ENCODE measurements at places on chromosomes 7 and 10.

DNA sequence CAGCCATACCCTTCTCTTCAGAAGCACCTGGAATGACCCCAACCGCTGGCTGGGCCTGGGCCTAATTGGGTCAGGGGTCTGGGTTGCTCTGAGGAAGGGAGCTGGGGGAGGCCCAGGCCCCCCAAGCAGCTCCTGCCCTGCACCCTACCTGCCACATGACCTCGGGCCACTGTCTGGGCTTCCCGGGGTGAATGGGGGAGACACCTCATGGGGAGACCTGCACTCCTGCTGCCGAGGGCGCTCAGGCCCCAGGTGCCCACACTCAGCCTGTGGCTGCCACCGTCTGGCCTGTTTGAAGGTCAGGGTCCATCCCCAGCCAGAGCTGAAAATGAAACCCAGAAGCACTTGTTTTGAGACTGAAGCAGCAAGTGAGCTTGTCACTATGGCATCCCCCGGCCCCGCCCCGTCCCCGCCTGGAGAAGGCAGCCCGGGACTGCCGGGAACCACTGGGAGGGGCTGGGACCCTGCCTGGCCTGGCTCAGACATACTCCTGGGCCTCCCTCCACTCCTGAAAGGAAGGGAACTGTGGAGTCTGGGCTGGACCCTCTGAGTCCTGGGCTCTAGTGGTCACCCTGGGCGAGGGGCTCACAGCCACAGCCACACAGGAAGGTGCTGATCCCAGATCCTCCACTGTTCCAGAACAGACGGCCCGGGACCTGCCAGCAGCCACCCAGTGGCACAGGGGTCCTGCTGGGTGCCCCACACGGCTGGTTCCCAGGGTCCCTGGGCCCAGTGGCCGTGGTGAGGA lies 7.4 kb upstream of the MICALL2 start:
- DNase-seq = no peak

GRCh38 chr10:100377830-100378229 lies 30.8 kb downstream of the SCD start:
- no peak for DNase-seq

DNA sequence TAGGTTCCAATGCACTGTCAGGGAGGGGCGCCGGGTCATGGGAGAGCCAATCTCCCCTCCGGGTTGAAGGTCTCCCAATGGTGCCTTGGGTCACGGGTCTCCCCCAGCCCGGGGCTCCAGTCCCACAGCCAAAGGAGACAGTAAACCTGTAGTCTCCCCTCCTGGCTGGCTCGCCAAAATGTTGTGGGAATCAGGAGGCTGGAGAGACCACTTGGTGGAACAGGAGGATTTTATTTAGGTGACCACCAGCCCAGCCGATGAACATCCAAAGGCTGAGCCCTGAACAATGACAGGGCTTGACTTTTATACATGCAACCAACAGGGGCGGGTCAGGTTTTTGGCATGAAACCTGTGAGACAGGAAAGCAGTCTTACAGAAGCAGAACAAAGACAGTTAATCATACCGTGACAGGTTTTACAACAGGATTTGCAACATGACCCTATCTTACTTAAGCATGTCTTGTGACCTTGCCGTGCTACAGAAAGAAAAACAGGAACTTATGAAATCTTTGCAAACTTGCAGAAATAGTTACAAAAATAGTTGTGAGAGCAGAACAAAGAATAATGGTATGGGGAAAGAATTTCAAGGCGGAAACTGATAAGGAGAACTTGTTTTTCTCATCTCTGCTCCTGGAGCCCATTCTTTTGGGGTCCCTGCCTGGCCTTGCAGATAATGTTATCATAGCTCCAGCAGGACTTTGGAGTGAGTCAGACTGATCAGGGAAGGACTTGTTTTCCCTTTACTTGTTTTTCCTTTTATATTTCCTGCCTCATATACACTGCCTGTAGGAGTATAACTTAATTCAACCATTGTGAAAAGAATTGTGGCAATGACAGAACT lies 7.1 kb downstream of the ERV3-1 start:
- peak; percentile 26 for DNase-seq

- DNase-seq = no peak
These were observed 238.7 kb downstream of the CDK14 start for GRCh38 chr7:90834771-90835170.

DNA sequence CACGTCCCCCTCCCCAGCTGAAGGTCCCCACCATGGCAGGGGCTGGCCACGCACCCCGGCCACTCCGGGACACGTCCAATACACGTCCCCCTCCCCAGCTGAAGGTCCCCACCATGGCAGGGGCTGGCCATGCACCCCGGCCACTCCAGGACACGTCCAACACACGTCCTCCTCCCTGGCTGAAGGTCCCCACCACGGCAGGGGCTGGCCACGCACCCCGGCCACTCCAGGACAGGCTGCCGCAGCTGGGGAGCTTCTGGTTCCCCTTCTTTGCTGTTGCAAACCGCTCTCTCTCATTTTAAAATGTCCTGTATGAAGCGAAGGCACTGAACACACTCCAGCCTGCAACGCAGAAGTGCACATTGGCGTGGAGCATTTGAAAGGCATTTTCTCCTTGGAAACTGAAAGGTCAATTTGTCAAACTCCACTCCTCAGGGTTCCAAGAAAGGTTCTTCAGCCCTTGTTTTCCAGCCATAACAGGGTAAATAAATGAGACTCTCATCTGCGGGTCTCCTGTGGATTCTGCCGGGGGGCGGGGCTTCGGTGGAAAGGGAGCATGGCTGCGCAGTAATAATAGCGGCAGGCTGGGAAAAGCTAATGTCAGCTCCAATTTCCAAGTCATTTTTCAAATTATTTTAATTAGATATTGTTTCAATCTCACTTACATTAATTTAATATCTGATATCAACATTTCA lies 580.3 kb downstream of the DNAJB6 start:
- no peak for DNase-seq

GRCh38 chr10:88840881-88841280 lies 10.8 kb downstream of the ANKRD22 start:
- no peak for DNase-seq
